Upper lobe of left lung (tissue), 6 donors: ENCODE measurements at places on chromosomes 1 and 21. TPM values are rescaled to one million over a fixed set of nuclear protein-coding genes. Genes with fewer than 3 reads are reported as not detected.

OR2T4 gene
- not detected for total RNA-seq

RIMS3 gene
- 4.1 TPM for total RNA-seq

FAM43B gene
- total RNA-seq = 1.2 TPM

TTC24 gene
- total RNA-seq = not detected

DNA sequence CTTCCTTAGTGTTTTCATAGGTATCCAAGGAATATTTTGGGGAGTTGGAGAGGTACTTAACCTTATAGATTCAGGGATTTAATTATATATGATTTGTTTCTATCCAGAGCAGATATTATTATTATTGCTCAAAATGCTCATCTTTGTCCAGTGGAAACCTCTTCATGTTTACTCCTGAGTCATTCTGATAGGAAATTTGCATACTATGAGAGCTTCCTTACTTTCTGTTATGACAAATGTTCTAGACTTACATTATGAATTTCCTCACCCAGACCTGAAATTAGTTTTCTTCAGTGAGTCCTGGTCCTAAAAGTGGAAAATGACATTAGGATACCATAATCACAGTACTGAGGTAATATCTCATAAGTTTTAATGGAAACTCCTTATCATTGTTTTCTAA lies 57.5 kb upstream of the PLPPR5 start:
- no peaks in the 10 kb centered on the region for H3K4me1 ChIP-seq
- H3K36me3 ChIP-seq = no peaks in the 10 kb centered on the region
- no peak overlapping the region for H3K4me3 ChIP-seq
- H3K27ac ChIP-seq = no peak overlapping the region
- no peak for DNase-seq

DNA sequence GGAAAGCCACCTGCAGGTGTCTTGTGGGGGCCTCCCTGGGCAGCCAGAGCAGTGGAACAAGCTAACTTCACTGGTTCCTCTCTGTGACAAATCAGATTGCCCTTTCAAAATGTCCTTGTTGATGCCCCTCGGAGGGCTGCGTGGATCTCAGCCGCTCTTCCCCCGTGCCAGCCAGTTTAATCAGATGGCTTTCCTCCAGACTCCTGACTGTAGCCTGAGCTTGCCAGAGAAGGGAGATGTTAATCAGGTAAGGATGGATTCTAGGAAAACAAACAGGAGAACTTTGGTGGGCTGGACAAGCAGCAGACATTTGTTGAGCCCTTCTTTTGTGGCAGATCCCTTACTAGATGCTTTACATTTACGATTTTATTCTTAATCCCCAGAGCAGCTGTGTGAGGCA lies 88.2 kb downstream of the DMRTA2 start:
- H3K27me3 ChIP-seq = no peaks in the 10 kb centered on the region
- H3K36me3 ChIP-seq = no peaks in the 10 kb centered on the region
- H3K27ac ChIP-seq = no peak overlapping the region
- no peak overlapping the region for H3K4me3 ChIP-seq
- DNase-seq = no peak

DNA sequence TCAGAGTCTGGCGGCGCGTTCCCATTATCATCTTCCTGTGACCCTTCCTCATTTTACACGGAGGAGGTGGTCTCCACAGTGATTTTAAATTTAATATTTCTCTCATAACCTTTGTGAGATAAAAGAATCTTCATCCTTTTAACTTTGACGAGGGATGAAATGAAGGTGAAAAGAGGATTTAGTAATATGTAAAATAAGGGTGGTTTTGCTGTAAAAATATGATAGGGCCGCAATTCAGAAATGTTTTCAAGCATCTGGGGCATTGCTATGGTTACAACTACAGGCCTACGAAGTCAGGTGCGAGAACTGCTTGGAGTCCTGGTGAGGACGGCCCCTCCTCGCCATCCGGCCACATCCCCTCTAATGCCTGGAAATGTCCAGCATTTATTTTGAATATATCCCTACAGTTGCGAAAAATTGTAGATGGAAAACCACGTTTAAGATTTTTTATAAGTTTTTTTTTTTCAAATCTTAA lies 422 bp upstream of the RSBN1 start:
- peak overlapping the region; percentile 98 for H3K27ac ChIP-seq
- DNase-seq = no peak
- H3K27me3 ChIP-seq = no peaks in the 10 kb centered on the region
- H3K4me1 ChIP-seq = peaks cover 29% of the 10 kb centered on the region

GRCh38 chr1:156806512-156807440 lies 9.9 kb downstream of the SH2D2A start:
- H3K36me3 ChIP-seq = peaks cover 4% of the 10 kb centered on the region
- H3K4me3 ChIP-seq = no peak overlapping the region
- H3K27ac ChIP-seq = no peak overlapping the region
- H3K27me3 ChIP-seq = no peaks in the 10 kb centered on the region

- peaks cover 10% of the 10 kb centered on the region for H3K4me1 ChIP-seq
- H3K27me3 ChIP-seq = no peaks in the 10 kb centered on the region
- peak overlapping the region; percentile 89 for H3K27ac ChIP-seq
- H3K36me3 ChIP-seq = peaks cover 13% of the 10 kb centered on the region
- DNase-seq = no peak
These were observed 791 bp upstream of the CFAP298 start for GRCh38 chr21:32612999-32613337.

- DNase-seq = no peak
- H3K27ac ChIP-seq = no peak overlapping the region
- H3K4me3 ChIP-seq = no peak overlapping the region
- no peaks in the 10 kb centered on the region for H3K4me1 ChIP-seq
These were observed 13.8 kb upstream of the RGS21 start for GRCh38 chr1:192303029-192303428.
